ENCODE measurements at places on chromosomes 12 and 14.
A peak's percentile ranks its signal among the peaks of the same experiment; 100 is the strongest.

GRCh38 chr12:52294803-52295202 lies 3.5 kb upstream of the KRT81 start:
- no peak for DNase-seq

DNA sequence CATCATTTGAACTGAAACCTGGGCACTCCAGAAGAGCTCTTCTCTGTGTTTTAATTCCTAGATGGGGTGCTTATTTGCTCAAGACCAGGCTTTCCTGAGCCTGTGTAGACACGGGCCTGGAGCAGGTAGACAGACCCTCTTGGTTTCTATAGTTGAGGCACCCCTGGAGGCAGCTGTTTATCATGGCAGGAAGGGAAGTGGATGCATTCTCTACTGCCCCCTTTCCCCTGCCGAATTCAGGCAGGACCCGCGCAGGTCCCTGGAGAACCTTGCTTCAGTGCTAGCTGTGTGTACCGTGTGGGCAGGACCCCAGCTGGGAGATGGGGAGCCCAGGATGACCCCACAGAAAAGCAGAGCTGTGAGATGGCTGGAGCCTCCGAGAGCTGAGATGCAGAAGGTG lies 6.0 kb downstream of the CACNA1C start:
- no peak for DNase-seq

DNA sequence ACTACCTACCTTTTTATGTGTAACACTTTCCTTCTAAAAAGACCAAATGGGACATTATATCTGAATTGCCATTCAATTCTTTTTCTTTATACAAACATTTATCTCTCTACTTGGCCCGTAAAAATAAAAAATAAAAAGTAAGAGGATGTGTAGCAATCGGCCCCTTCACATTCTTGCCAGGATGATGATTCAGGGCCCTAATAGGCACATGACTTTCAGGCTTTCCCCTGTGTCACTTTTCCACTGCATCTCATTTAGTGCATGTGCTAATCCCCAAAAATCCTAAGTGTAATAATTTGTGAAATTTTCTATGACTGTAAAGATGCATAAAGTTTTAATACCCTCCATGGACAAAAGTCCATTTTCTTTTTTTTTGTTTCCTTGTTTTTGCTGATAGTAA lies 23.0 kb upstream of the ATP2B1 start:
- no peak for DNase-seq

GRCh38 chr12:38904537-38905479 lies 583 bp downstream of the CPNE8 start:
- peak; percentile 42 for DNase-seq
